ENCODE measurements at places on chromosomes 12 and 14.

- DNase-seq, result no peak
Observed at GRCh38 chr14:70043001-70043400, 145.8 kb downstream of the SLC8A3 start.

DNA sequence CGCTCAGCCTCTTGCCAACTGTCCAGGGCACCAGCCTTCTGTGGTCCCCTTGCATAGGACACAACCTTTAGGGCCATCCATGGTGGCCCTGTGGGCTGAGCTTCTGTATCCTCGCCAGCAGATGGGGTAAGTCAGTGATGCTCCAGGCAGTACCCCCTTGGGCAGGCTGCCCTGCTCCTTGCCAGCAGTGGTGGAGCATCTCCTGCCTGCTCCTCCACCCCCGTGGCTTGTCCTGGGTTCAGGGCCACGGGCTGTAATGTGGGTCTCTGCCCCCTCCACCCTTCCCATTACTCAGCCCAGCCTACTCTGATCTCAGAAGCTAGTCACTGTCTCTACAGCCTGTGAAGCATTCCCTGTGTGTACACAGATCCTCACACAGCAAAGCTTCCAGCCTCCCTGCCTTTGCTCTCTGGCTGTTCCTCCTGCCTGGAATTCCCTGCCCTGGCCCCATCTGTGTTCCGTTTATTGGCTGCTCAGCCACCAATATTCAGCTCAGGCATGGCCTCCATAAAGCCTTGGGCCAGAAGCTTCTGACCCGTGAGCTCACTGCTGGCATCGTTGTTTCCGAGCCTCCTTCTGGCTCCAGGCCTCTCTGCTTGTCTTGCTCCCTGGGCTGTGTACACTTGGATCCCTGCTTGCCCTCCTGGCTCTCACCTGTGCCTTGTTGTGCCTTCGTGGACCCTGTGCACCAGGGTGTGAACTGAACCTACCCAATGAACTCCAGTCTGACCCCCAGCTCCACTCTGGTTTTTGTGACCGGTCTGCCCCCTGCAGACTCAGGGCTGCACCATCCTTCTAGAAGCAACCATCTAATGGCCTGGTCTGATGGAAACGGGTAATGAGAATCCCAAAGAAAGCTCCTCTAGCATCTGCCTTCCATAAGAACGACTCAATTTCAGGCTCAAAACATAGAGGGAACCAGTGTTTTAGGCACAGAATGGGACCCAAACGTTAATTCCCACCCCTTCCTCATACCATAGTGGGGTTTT is 177.0 kb upstream of the PRMT8 start:
- DNase-seq, result no peak

DNA sequence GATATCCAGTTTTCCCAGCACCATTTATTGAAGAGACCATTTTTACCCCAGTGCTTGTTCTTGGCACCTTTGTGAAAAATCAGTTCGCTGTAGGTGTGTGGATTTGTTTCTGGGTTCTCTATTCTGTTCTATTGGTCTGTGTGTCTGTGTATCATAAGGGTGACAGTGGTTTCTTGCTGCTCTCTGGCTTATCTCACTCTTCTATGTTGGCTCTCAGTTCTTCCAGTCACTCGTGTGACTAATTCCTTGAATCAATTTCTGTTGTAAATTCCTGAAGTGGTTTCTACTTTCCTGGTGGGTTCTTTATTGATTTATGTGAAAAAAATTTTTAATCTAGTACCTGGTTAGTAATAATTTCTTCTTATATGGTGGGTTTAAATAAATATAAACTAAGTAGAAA is 58.3 kb downstream of the OTOGL start:
- no peak for DNase-seq

GRCh38 chr14:83520837-83521236 is 1987.2 kb upstream of the SEL1L start:
- DNase-seq, result no peak

DNA sequence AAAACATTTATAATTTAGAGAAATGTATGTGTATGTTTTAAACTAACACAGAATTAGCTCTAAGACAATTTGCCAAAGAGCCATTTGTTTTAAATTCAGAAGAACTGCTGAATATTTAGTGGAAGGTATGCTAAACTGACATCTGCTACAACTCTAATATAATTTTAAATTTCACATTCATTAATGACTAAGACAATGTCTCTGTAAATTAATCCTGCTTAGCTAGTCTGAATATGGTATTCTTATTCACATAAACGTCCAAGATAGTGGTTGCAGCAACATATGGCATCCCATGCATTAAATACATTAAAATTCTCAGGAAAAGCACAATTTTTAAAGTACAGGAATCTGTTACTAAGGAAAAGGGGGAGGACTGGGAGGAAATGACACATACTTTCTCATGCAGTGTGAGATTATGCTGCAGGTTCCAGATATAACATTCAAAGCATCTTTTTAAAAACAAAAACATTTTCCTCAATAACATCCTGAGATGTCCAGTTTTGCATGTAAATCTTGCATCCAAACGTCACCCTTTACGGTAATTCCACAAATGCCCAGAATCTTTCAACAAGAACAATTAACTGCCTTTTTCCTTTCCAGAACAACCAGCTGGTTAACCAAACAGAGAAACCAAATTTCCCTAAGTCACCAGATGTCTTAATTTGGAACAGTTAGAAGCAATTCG is 26.9 kb downstream of the WDR89 start:
- DNase-seq, result no peak

DNA sequence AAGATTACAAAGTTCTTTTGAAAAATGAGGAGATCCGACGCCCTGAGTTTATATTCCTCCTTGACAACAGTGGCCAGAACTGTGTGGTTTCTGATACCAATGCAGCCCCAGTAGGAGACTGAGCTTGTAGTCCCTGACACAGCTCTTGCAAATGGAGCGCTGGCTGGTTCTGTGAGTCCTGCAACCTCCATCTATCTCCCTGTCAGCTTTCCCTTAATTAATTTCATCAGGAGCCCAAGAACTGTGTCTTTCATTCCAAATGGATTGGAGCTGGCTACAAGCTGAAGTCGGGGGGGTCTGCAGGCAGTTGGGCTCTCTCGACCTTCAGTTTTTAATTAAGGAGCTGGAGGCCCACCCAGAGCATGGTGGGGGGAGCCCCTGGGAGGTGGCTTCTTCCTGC is 160.6 kb downstream of the ADGRD1 start:
- no peak for DNase-seq

DNA sequence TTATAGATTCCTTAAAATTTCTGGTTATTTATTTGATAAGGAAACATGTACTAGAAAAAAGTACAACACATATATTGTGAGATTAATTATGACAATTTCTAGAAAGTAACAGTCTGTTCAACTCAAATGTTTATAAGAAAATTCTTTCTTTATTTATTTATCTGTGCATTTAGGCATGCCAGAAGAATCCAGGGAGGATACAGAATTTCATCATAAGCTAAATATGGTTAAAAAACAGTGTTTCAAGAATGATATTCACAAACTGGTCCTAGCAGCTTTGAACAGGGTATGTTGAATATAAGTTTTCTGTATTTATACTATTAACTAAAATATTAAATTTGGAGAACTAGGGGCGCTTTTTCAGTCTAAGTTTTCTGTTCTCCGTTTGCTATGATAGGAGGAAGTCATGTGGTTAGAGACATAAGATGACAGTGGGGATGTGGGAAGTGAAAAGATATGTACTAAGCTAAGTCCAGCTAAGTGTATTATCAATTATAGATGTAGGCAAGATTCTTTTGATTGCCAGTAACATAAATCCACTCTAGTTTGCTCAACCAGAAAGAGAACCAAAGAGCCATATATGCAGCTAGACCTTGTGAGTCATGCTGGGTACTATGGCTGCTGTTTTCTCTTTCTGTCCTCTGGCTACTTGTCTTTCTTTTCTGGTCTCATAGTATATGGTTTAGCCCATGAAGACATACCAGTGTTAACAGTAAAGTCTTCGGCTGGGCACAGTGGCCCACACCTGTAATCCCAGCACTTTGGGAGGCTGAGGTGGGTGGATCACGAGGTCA is 39.0 kb downstream of the LRRK2 start:
- DNase-seq, result no peak

- no peak for DNase-seq
Observed at GRCh38 chr14:52014601-52015267, 25.4 kb downstream of the RTRAF start.

DNA sequence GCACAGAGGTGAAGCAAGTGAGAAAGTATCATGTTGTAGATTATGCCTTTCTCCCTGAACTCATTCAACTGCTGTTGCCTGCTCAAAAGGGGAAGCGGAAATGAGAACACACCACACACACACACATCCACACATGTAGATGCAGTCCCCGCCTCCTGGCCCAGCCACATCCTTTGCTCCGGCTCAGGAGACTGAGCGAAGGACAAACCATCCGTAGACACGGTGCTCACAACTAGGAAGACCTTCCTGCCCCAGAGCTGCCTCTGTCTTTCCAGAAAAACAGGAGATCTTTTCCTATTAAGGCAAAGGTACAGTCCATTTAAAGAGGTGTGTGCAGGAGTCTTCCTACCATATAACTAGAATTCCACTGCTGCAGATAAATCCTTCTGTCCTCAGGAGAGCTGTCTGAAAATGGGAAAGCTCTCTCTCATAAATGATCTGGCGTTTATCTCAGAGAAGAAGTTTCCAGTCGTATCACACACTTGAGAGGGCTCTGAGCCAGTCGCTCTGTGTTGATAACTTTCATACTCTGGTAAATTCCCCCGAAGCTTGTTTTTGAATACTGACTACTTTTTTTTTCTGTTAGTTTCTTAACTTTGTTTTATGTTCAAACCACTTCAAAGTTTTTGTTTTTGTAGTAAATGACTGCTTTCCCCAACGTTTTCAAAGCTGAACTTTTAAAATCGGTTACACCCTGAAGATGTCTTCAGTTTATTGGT is at the start of gene TESPA1:
Gene TESPA1 (minus strand): TSS at position 105 of the 719 bp plus-strand sequence. CDS start 10,200 bp downstream, outside the sequence.
- no peak for DNase-seq
